ENCODE measurements at places on chromosomes 7 and 10.

GRCh38 chr10:132992433-132993215, 50.3 kb upstream of the CFAP46 start:
- no peak for DNase-seq

- DNase-seq: no peak
Measured at GRCh38 chr10:71971769-71972555, 7.8 kb downstream of the CHST3 start.

DNA sequence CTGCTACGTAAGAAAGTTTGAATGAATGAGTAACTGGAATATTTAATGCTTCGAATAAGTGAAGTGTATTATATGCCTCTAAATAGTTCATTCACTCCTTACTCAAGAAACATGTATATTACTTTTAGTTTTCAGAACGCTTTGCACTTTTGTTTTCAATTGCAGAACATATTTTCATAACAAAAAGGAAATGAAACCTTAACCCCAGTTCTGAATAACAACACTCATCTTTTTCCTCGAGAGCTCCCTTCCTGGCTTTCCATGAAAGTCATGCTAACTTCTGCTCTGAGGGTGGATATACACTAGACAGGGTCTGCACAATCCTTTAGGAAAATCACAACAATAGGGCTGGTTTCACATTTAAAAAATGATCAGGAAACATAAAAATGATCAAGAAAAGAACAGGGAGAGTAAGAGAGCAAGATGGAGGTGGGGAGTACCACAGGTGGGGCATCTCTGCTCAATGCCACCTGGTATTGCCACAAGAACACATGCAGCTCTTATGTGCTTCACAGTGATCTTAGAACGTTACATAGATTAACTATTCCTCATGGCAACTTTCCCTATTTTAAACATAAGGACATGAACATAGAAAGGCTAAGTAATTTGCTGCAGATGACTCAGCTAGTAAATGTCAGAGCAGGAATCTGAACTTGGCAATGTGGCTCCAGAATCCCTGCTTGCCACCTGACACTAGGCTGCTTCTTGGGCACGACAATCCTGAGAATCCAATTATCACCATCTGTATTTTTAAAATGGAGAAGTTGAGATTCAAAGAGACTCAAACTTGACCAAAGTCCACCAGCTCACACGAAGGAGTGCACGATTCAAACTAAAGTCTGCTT, 219.5 kb upstream of the AOAH start:
- no peak for DNase-seq

GRCh38 chr10:97774811-97775294, 3.1 kb upstream of the SFRP5 start:
- DNase-seq: no peak

- DNase-seq: no peak
Measured at GRCh38 chr10:7210516-7210915, 200.3 kb downstream of the SFMBT2 start.

- no peak for DNase-seq
Measured at GRCh38 chr7:111274857-111275256, 183.9 kb downstream of the LRRN3 start.

DNA sequence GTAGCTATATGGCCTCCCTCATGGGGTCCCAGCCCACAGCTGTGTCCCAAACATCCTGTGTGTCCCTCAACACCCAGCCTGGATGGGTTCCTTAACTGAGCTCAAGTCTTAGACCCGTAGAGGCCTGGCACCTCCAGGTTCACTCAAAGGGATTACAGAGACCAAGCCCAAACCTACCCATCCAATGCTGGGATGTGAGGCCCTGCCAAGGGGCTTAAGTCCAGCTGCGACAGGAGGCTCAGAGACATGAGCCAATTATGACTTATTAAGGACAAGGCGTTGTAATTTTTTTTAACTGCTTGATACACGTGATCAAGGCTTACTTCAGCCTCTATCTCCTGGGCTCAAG, 105.6 kb upstream of the RET start:
- DNase-seq: no peak

GRCh38 chr7:19095353-19095860, 22.0 kb downstream of the TWIST1 start:
- DNase-seq: no peak

DNA sequence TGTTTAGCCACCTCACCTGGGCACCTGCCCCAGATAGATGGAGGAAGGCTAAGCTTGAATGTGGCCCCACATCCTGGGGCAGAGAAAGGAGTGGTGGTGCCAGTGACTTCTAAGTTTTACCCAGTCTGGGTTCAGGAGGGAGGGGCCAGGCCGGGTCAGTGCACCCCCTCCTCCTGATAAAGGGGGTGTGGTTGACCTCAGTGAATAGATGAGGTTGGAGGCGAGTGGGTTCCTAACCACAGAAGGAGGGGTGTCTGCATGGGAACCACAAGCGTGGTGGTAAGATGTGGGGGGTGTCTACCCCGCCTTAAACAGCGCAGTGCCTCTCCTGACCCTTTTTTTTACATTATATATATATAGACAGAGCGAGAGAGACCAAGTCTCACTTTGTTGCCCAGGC, 105.3 kb upstream of the KCTD7 start:
- DNase-seq: no peak

GRCh38 chr7:45132708-45133320, 21.3 kb upstream of the TBRG4 start:
- DNase-seq: no peak

GRCh38 chr7:83105948-83106347, 56.7 kb downstream of the PCLO start:
- DNase-seq: no peak

- DNase-seq: no peak
Measured at GRCh38 chr7:94444813-94445212, 50.1 kb downstream of the COL1A2 start.

DNA sequence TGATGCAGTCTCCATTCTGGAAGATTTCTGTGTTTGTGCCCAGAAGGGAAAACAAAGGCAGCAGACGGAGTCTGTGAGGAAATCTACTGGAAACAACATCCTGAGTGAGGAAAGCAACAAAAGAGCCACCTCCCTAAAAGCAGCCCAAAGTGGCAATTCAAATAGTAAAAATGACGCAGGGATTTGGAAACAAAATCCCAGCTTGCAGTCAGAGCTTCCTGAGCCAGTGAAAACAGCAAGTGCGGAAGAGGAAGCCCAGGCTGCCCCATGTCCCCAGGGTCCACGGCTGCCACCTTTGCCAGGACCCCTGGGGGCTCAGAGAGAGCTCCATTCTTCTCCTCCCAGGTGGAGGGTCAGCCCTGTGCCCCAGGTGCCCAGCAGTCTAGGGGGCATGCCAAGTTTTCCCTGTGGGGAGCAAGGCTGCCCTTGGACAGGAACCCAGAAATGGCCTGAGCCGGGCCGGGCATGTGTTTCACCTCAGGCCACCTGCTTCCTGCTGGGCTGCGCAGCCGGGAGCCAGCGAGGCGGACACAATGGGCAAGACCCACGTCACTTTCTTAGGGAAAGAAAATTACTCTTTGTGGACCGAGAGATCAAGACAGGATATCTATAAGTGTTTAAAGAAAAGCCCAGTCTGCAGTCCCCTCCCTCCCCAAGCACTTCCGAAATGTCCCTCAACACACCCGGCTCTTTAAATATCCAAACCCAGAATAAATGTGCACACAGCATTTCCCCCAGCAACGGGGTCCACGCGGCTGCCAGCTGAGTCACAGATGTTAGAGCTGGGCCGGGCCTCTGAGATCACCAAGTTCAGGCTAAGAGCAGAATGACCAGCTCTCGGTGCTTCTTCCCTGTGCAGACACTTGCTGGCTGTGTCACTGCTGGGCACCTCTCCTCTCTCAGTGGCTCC, 231.1 kb downstream of the ARHGAP12 start:
- DNase-seq: no peak

DNA sequence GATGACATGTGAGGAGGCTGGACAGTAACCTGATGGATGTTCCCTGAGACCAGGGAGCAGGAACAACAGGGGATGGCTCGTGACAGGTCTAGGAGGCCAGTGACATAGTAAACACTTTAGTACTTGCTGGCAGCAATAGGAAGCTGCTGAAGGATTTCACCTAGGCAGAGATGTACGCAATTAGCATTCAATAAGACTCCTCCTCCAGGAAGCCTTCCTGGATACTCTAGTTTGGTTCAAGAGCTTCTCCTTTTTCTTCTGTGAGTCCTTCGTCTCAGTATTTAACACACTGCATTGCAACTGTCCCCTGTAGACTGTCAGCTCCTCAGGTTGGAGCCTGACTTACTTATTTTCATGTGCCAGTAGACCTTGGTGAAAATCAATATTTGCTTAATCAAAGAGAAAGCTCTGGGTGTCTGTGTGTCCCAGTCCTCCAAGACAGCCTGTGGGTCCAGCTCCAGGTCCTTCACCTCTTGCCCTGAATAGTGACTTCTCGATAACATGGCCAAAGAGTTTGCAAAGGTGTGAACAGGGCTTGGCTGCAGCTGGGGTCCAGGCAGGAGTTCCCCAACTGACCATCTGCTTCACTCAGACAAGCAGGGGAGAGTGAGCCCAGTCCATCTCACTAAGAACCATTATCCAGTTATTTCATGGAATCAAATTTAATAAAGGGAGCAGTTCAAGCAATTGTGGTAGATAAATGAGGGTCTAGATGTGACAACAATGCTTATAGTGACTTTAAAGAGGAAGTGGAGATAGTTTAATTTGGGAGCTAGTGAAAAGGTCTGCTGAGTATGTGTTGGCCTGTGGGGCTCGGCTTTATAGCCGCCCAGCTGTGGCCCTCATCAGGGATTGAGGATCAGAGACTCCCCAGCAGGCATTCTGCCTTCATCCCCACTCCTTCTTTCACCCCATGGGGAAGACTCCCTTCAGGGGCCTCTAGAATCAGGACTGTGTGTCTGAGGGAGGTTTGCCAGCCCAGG, 9.4 kb downstream of the TMEM273 start:
- DNase-seq: no peak

- DNase-seq: no peak
Measured at GRCh38 chr10:130499541-130499940, 363.4 kb downstream of the GLRX3 start.

DNA sequence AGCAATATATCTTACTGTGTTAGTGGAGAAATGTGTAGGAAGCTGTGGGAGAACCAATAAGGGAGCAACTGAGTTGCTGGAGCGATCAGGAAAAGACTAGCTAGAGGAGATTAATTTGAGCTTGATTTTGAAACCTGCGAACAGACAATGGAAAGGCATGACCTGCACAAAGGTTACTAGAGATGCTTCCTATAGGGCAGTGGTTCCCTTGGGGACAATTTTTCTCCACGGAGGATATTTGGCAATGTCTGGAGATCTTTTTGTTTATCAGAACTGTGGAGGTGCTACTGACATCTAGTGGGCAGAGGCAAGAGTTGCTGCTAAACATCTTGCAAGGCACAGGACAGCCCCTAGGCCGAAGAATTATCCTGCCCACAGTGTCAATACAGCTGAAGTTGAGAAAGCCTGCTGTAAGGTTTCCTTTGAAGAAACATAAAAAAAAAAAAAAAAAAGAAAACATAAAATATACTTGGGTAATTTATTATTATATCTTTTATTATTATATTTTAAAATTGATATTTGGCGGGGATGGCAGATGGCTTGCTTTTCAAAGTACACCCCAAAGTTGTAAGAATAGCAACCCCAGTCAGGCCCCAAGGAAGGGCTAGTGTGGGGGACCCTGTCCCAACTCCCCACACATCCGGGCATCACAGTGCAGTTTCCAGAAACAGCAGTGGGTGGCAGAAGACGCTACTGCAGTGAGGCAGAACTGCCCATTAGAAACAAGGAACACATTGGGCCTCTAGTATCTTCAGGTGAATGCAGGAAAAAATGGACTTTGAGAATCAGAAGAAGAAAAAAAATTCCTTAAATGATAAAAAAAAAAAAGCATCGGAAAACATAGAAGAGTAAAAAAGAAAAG, 481.6 kb downstream of the SH2D4B start:
- peak; percentile 26 for DNase-seq

DNA sequence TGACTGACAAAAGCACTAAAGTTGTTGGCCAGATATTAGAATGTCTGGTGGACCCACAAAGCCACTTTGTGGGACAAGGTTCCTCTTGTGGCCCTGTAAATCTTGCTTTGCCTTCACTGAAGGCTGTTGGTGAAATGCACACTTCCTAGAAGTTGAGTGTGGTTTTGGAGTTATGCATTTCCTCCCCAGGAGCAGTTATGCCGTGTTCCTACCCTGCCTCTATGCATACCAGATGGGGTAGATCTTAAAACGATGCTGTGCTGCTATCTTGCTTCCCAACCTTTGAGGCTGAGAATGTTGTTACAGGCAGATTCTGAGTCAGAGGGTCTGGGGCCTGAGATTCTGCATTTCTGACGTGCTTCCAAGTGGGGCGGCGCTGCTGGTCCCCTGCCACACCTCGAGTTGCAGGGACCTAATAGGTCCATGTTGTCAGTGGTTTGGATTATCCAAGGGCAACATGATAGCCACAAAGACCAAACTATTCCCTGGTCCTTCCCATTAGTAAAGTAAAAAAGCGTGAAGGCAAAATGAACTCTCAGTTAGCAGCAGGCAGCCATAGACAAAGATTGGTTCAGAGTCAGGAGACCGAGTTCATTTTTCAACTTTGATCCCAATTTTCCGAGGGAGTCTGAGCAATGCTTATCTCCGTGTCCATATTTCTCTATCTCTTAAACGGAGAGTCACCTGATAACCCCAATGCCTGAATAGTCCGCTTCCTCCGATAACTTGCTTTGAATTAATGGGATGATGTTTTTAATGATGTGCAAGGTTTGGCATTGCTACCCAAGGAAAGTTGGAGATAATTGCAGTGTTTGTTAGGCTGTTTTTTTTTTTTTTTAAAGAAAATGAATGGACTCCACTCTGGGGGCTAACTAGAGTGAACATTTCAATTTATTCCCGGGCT, 55.8 kb downstream of the CDHR3 start:
- no peak for DNase-seq

GRCh38 chr7:130296221-130296951, 3.4 kb downstream of the CPA4 start:
- DNase-seq: no peak

GRCh38 chr7:111560773-111561653, 1.3 kb downstream of the IMMP2L start:
- DNase-seq: no peak

DNA sequence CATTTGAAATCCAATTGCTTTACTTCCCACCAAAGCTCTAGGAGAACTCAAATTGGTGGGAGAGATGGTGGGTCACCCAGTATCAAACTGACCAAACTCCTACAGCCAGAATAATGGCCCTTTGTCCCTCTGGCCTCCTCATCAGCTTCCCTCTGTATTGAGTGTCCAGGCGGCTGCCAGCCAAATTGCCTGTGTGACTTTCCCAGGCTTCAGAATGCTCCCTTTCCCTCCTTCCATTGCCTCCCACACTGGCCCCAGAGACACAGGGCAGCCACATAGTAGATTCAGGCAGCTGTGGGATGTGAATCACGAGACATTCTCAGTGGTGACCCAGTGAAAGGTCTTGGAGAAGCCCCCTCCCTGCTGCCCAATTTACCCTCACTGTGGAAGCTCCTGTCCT, 12.7 kb upstream of the VDAC2 start:
- no peak for DNase-seq

- no peak for DNase-seq
Measured at GRCh38 chr7:11170863-11171568, 197.3 kb downstream of the PHF14 start.
